ENCODE measurements at places on chromosomes 1 and 21.

GRCh38 chr1:84141182-84142003 is 2.7 kb upstream of the PRKACB start:
- DNase-seq, result no peak

DNA sequence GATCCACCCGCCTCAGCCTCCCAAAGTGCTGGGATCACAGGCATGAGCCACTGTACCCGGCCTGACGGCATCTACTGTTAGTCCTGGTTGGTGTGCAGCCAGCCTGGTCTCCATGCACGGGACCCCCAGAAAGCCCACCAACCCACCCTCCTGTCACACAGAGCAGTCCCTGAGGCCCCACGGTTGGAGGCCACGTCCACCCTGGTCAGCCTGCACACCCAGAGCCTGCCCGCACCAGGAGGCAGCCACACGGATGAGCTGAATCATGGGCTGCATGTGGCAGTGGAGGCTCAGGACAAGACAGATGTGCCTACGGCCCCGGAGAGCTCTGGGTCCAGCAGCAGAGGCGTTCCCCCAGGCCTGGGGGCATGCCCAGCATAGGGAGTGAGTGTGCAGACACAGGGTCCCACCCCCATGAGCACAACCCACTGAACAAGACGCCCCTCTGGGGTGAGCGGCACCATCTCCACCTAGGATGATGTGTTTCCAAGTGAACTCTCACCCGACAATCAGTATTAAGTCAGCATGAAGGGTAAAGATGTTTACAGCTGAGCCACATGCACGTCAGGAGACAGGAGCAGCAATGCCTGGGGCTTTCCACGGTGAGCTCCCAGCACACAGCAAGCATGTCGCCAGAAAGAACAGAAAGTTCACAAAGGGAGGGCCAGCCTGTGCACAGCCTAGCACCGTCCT is 102.1 kb downstream of the WDR4 start:
- DNase-seq, result no peak

- DNase-seq, result no peak
Observed at GRCh38 chr21:43597052-43597451, 62.2 kb downstream of the HSF2BP start.

DNA sequence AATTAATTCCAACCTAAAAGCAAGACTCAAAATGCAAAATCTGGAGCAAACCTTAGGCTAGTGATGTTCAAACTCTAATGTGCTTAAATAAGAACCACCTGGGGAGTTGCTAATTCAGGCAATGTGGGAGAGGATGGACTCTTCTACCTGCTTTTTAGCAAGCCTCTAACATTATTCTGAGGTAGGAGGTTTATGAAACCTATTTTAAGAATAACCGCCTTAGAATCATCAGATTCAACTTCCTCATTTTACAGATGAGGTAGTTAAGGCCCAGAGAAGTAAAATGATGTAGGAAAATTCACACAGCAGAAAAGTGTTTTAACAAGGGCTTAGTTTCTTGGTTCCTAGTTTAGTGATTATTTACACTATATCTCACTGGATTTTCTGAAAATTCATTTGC is 8.6 kb upstream of the NTNG1 start:
- DNase-seq, result no peak

- DNase-seq, result no peak
Observed at GRCh38 chr1:154698320-154699096, 90.5 kb upstream of the ADAR start.
